ENCODE measurements at places on chromosomes 7 and 10. TPM values are rescaled to one million over a fixed set of nuclear protein-coding genes. Genes with fewer than 3 reads are reported as not detected.

The ADAMTS14 gene
- under 0.01 TPM for total RNA-seq

The DIP2C gene
- total RNA-seq: 5.1 TPM

The TCERG1L gene
- not detected for total RNA-seq

The GARIN1A gene
- total RNA-seq: 0.13 TPM

The FOXP2 gene
- not detected for total RNA-seq

The HNRNPF gene
- 383 TPM for total RNA-seq

The FOXK1 gene
- total RNA-seq: 24.9 TPM

The CFAP69 gene
- total RNA-seq: 1.8 TPM

The CALML3 gene
- not detected for total RNA-seq

The HPSE2 gene
- total RNA-seq: not detected

The DOCK4 gene
- total RNA-seq: 198 TPM

The SNX10 gene
- 0.39 TPM for total RNA-seq
